ENCODE measurements at places on chromosomes 6 and 20. TPM values are rescaled to one million over a fixed set of nuclear protein-coding genes. Genes with fewer than 3 reads are reported as not detected.
A peak's percentile ranks its signal among the peaks of the same experiment; 100 is the strongest.

RHAG gene
- total RNA-seq = not detected

CST5 gene
- not detected for total RNA-seq

PHACTR1 gene
- 2.2 TPM for total RNA-seq

UCKL1 gene
- 41.9 TPM for total RNA-seq

DNA sequence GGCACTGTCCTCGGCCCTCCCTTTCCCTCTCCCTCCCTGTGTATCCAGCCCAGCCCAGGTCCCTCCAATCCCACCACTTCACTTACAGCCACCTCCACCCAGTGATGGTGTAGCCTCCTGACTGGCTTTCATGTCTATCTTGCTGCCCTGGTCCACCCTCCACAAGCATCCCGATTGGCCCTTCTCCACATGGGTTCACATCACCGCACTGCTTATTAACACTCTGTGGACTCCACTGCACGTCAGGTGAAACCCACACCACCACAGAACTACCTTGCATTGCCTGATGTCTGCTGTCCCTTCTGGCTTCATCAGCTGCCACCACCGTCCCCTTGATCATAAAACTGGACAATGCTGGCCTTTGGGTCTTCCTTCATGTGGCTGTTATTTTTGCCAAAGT is 220.4 kb upstream of the ARID1B start:
- H3K4me3 ChIP-seq = no peak overlapping the region
- H3K27me3 ChIP-seq = peaks cover 9% of the 10 kb centered on the region
- DNase-seq = no peak
- H3K27ac ChIP-seq = no peak overlapping the region
- H3K4me1 ChIP-seq = no peaks in the 10 kb centered on the region

DNA sequence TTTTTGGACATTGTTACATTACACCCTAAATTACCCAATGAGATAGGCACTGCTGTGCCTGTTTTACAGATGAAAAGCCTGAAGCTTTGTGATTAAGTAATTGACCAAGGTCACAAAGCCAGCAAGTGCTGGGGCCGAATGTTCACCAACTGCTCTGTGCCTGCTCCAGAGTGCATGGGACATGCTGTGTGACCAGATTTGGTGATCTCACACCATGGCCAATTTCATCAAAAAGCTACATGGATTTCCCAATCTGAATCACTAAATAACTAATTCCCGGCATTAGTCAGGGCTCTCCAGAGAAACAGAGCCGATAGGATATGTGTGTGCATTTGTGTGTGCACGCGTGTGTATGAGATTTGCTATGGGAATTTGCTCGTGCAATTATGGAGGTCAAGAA is 228.3 kb upstream of the ECI2 start:
- no peak overlapping the region for H3K4me3 ChIP-seq
- no peaks in the 10 kb centered on the region for H3K36me3 ChIP-seq

DNA sequence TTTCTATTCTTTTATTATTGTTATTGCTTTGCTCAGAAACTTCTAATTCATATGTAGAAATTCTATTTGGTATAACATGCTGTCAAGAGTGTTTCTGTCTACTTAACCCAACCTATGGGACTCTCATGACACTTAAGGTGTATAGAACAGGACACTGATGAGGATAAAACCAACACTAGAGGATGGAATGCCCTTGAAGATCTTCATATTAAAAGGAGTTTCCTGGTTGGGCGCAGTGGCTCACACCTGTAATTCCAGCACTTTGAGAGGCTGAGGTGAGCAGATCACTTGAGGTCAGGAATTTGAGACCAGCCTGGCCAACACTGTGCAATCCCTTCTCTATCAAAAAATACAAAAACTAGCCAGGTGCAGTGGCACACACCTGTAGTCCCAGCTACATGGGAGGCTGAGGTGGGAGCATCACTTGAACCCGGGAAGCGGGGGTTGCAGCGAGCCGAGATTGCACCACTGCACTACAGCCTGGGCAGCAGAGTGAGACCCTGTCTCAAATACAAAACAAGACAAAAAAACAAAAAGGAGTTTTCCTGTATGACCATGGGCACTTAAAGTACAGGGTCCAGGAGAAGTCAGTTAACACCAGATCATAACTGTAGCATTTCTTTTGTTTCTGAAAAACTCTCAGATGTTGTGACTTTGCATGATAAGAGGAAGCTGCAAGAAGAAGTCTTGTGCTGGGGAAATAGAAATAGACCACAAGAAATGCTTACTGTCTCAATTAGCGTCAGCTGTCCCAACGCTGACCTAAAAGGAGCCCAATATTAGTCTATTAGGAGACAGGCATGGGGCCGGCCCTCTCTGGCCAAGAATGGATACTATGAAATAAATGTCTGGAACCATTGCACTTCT is 38.9 kb upstream of the CD2AP start:
- peaks cover 6% of the 10 kb centered on the region for H3K27me3 ChIP-seq
- H3K36me3 ChIP-seq = no peaks in the 10 kb centered on the region
- no peak for DNase-seq
- no peak overlapping the region for H3K27ac ChIP-seq
- H3K4me3 ChIP-seq = no peak overlapping the region

GRCh38 chr6:65501045-65501444 is 206.0 kb downstream of the EYS start:
- no peak overlapping the region for H3K27ac ChIP-seq
- no peak for DNase-seq
- H3K36me3 ChIP-seq = no peaks in the 10 kb centered on the region

- H3K27ac ChIP-seq = peak overlapping the region; percentile 78
- peaks cover 55% of the 10 kb centered on the region for H3K4me1 ChIP-seq
- peaks cover 16% of the 10 kb centered on the region for H3K36me3 ChIP-seq
- no peak for DNase-seq
- no peaks in the 10 kb centered on the region for H3K27me3 ChIP-seq
Observed at GRCh38 chr6:154230910-154231595, 125.5 kb downstream of the IPCEF1 start.

GRCh38 chr20:9068233-9068801 is 570 bp upstream of the PLCB4 start:
- peaks cover 2% of the 10 kb centered on the region for H3K4me1 ChIP-seq
- no peak overlapping the region for H3K4me3 ChIP-seq
- peaks cover 25% of the 10 kb centered on the region for H3K27me3 ChIP-seq
- no peak for DNase-seq
